Stimulated activated CD8-positive, alpha-beta memory T cell treated with anti-CD3 and anti-CD28 coated beads, Interleukin-7, amount 100 ng/mL, for 1 hour (primary cell): ENCODE measurements at places on chromosomes 2 and 18.

GRCh38 chr2:218289639-218290315 is 2.5 kb downstream of the TMBIM1 start:
- DNase-seq: no peak

DNA sequence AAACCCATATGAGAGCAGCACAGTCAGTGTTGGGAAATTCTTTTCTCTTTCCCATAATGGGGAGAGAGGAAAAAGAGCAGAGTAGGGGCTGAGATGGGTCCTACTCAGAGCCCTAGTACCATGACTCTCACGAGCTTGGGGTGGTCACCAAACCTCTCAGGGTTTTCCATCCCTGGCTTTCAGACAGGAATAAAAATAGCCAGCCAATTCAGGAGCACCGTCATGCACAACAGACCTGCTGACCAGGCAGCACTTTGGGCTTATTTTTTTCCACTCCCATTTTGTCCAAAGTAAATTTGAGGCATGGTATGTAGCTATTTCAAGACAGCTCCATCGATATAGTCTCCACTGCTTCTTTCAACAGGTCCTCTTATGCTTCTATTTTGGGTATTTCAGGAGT is 86.4 kb downstream of the TGFA start:
- no peak for DNase-seq

GRCh38 chr18:49566217-49566770 is 4.4 kb downstream of the LIPG start:
- no peak for DNase-seq

- DNase-seq: no peak
Measured at GRCh38 chr18:6629635-6630140, 99.8 kb upstream of the ARHGAP28 start.

GRCh38 chr18:50559752-50560680 is at the start of gene MAPK4:
MAPK4 (plus strand) TSS chr18:50560087; CDS start chr18:50663959, 103,872 bp downstream.
- DNase-seq: no peak

- no peak for DNase-seq
Measured at GRCh38 chr2:71714601-71715240, 261.4 kb downstream of the DYSF start.

DNA sequence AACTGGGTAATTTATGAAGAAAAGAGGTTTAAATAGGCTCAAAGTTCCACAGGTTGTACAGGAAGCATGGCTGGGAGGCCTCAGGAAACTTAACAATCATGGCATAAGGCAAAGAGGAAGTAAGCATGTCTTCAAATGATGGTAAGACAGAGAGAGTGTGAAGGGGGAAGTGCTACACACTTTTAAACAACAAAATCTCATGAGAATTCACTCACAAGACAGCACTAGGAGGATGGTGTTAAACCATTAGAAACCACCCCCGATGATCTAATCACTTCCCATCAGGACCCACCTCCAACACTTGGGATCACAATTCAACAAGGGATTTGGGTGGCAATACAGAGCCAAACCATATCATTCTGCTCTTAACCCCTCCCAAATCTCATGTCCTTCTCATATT is 34.9 kb downstream of the CFAP210 start:
- no peak for DNase-seq

GRCh38 chr2:204441316-204441715 is 104.0 kb upstream of the PARD3B start:
- DNase-seq: no peak

- DNase-seq: no peak
Measured at GRCh38 chr18:35936951-35937350, 35.5 kb upstream of the RMP24 start.

DNA sequence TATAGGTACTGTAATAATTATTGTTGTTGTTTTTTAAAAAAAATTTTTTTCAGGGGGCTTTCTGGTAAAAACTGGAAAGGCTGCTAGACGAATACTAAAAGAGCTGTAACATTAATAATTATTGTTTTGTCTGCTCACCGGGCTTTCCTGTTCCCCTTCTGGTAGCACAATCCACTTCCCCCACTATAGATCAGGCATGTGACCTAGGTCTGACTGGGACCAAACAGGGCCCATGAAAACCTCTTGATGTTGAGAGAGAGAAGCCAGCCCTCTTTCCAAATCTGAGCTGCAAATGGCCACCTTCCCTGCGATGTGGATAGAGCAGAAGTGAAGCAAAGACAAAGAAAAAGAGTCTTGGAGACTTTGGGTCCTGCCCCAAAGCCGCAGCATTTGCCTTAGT is 23.4 kb downstream of the SH2D6 start:
- no peak for DNase-seq

GRCh38 chr2:226185616-226186211 is 613.9 kb downstream of the IRS1 start:
- no peak for DNase-seq

GRCh38 chr2:200137271-200137670 is 169.2 kb upstream of the SPATS2L start:
- DNase-seq: no peak

- no peak for DNase-seq
Measured at GRCh38 chr2:41736586-41736985, 311.2 kb upstream of the PKDCC start.

- DNase-seq: no peak
Measured at GRCh38 chr2:37665604-37666362, 5.7 kb downstream of the CDC42EP3 start.

GRCh38 chr2:2192091-2192955 is 138.8 kb downstream of the MYT1L start:
- DNase-seq: no peak

GRCh38 chr2:196957881-196958525 is 31.5 kb upstream of the PGAP1 start:
- no peak for DNase-seq

GRCh38 chr2:65478498-65479135 is 46.2 kb upstream of the SPRED2 start:
- DNase-seq: no peak

DNA sequence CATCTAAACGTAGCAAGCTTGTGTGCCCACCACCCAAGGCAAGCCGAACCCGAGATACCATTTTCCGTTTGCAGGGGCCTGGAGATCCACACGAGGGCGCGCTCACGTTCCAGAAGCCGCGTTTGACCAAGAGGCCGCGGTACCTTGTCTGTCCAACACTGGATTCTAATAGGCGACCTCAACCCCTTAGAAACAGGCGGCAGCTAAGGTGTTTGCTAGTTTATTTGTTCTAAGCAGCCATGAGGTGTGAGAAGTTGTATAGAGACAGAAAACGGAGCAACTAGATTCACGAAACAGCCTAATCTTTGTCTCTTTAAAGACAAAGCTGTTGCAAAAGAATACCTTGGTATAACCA is 4.2 kb downstream of the HOXD11 start:
- no peak for DNase-seq

DNA sequence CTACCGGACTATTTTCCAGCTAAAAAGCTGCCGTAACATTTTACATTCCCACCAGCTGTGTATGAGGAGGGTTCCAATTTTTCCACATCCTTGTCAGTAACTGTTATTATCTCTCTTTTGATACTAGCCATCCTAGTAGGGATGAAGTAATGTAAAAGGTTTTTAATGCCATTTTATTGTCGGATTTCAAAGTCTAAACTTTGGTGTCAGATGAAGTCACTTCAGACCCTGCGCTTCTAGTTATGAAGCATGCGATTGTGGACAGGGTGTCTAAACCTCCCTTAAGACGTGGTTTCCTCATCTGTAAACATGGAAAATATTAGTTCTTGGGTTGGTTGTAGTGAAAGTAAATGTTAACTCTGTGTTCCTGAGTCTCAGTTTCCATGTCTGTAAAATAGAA is 4.7 kb downstream of the DGKD start:
- DNase-seq: no peak

DNA sequence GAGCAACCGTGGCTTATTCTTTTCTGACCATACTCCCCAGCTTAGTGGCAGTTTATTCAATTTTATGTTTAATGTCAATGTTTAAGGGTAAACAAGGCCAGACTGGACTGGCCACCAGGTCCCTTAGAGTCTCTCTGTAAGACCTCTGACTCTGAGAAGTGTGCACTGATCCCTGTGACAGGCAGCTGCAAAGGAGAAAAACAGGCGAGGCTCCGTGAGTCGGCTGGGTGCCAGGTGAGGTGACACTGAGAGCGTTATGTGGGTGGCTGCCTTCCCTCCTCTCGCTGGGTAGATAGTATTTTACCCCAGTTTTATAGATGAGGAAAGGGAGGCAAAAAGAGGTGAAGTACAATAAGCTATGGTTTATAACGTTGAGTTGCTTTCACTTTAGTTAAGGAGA is 139.4 kb upstream of the HDAC4 start:
- DNase-seq: no peak

DNA sequence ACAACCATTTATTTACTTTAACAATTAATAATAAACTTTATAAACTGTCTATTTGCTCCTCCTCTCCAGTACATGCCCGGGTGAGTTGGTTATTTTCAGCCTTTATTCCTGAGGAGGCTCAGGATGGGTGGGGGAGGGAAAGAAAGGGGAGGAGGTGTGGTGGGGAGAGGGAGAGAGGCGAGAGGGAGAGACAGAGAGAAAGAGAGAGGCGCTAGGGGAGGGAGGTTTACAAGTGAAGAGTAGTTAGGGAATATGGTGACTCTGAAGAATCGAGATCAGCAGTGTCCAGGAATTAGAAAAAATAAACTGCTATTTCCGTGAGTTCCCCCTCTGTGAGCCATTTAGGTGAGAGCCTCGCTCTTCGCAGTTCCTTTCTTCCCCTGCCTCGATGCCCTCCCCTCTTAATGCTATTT is 138.9 kb downstream of the MEIS1 start:
- no peak for DNase-seq

GRCh38 chr2:65204461-65205210 is 23.0 kb upstream of the ACTR2 start:
- no peak for DNase-seq

DNA sequence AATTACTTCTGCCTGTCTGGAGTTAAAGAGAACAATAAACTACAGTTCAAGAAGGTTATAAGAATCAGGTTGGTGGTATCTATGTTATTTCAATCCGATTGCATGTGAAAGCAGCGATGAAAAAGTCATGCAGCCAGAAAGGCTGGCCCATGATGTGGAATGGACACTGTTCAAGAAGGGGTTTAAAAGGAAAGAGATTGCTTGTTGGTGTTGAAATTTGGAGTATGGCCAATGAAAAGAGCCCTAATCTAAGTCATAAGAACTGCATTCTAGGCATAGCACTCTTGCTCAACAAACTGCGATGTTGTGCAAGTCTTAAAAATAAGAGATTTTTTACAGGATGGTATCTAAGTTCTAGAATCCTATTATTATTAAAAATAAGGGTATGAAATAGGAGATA is 61.3 kb downstream of the EFEMP1 start:
- DNase-seq: no peak

GRCh38 chr2:17804358-17804757 is 11.9 kb upstream of the MSGN1 start:
- DNase-seq: no peak

DNA sequence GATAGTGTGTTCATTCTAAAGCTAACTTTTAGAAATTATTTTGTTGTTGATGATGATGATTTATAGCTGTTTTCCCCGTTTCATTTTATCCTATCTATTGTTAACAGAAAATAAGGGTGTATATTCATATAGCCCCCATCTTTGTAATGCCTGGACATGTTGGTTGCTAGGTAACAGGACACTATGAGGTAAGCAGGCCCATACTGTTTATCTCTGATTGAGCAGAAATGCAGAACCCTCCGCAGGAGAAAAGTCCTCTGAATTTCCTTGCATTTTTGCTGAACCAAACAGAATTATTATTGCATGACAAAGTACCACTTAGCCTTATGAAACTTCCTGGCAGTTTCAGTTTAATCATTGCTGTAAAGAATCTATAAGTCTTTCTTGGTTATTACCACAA is 339.4 kb downstream of the DCC start:
- DNase-seq: no peak

DNA sequence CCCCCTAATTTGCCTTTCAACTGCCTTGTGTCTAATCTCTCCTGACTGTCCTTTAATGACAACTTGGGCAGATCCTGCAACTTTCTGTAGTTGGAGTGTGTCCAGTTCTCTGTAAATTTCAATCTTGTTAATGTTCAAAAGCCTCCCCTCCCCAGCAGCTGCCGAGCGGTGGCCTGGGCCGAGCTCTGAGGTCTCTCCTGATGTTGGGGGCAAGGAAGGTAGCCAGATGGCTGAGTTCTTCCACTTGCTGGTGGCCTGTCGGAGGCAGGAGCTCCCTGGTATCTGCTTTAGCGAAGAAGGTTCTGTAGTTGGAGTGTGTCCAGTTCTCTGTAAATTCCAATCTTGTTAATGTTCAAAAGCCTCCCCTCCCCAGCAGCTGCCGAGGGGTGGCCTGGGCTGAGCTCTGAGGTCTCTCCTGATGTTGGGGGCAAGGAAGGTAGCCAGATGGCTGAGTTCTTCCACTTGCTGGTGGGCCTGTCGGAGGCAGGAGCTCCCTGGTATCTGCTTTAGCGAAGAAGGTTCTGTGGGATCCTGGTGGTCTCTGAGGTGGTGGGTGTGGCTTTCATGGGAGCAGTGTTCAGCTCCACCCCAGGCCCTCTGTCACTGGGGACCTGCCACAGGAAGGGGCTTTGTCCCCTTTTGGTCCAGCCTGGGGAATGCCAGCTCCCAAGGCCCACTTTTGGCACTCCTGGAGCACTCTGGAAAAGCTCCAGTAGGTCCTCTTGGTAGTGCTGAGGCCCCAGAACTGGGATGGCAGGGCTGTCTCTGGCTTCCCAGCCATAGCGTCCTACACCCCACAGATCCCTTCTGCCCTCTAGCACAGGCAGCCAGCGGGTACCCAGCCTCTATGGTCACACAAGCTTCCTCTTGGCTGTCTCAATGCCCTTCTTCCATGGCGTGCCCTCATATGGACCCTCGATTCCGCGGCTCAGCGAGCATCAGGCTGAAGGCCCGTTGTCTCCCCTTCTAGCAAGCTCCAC is 211.9 kb downstream of the ALPK2 start:
- DNase-seq: no peak

DNA sequence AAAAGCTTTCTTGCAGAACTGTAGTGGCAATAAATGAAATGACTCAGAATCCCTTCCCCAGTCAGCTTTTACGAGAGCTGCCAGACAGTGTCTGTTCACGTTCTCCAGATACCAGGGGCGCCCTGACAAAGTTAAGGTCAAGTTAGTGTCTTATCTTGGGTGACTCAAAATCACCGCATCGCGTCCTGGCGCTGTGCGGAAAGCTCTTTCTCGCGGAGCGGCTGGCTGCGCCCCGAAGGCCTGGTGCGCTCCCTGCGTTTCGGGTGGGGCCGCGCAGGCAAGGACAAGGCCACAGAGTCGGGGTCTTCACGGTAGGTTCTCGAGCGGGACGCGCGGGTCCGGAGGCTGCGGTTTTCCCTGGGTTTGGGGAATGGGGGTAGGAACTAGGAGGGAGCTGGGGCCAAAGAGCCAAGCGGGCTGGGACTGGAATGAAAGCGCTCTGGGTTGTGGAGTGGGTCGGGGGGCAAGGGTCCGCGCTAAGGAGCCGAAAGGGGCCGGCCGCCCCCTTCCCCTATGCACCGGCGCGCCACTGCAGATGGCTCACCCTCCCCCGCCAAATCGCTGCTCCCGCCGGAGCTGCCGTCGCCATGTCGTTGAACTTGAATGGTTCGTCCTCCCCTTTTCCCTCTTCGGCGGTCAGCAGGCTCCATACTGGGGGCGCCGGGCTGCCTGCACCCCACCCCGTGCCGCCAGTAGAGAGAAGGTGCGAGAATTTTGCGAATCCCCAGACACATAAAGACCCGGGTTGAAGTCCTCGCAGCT is 2.6 kb upstream of the HOXD11 start:
- DNase-seq: no peak
